ENCODE measurements at places on chromosomes 11 and 22.

GRCh38 chr22:18066181-18066859 is 11.5 kb upstream of the PEX26 start:
- no peak for DNase-seq

DNA sequence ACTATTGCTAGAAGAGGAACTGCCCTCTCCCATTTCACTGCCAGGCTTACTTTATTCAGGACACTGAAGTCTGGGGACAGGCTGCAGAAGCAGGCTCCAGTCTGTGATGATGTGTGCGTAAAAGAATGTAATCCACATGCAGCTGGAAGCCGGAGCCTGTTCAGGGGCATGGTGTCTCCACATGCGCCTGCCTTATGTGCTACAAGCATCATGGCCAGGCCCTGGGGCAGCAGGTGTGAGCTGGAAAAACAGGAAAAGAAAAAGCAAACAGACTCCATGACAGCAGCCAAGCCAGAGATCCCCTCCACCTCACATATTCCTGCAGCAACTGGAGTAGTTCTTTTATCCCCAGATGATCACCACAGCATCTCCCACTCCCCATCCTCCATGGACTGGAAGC is 33.4 kb downstream of the ARFGAP2 start:
- DNase-seq, result no peak

DNA sequence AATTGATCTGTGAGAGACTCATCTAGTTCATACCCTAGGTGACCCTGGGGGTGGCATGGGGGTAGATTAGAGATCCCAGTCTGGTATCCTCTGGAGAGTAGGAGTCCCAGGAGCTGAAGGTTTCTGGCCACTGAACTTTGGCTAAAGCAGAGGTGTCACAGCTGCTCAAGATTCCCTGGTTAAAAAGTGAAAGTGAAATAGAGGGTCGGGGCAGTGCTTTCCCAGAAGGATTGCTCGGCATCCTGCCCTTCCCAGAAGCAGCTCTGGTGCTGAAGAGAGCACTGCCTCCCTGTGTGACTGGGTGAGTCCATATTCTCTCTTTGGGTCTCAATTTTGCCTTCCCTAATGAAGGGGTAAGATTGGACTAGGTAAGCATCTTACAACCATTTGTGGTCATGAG is 653 bp downstream of the IL18BP start:
- no peak for DNase-seq

DNA sequence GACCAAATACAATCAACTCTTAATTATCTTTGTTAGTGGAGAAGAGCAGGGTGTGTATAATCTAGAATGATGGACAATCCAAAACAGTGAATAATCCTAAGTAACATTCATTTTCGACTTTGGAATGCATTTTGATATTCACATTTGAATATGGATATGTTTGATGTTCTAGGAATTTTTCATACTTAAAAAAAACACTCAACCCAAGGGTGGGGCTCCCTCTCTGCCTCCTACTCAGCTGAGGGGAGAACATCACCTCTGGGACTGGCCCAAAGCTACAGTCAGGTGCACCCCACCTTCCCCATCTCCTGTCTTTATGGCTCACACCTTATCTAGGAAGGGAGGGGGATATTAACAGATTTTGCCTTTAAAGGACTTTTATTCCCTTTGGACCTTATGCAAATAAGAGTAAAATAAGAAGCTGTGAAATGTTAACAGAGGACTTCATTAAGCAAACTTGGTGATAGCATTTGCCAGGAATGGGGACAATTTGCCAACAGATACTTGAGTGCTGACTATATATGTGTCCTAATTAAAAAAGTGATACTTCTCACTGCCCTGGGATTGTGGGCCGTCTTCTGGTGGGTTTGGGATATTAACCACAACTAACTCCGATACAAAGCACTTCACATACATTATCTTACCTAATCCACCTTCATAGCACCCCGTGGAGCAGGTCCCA is 187.0 kb downstream of the ST3GAL4 start:
- no peak for DNase-seq

GRCh38 chr11:108804511-108804910 is 139.6 kb downstream of the DDX10 start:
- no peak for DNase-seq

GRCh38 chr11:76270389-76270788 is 64.1 kb upstream of the WNT11 start:
- DNase-seq, result no peak

GRCh38 chr22:49962012-49962750 is 1.6 kb downstream of the PIM3 start:
- peak; percentile 85 for DNase-seq

DNA sequence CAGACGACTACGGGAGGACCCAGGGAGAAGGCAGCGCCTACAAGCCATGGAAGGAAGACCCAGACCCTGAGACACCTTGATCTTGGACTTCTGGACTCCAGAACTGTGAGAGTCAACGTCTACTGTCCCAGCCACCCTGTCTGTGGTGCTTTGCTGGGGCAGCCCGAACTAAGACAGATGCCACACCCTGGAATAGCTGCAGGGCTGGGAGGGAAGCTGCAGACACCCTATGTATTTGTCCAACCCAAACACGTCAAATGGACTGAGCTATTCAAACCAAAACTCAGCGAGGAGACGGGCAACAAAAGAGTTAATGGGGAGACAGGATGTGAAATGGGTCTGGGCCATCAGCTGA is 169.3 kb downstream of the CTTN start:
- DNase-seq, result no peak

GRCh38 chr11:129374081-129374992 is 1.3 kb upstream of the BARX2 start:
- DNase-seq, result no peak

- no peak for DNase-seq
Observed at GRCh38 chr11:119827113-119827512, 98.1 kb upstream of the NECTIN1 start.

DNA sequence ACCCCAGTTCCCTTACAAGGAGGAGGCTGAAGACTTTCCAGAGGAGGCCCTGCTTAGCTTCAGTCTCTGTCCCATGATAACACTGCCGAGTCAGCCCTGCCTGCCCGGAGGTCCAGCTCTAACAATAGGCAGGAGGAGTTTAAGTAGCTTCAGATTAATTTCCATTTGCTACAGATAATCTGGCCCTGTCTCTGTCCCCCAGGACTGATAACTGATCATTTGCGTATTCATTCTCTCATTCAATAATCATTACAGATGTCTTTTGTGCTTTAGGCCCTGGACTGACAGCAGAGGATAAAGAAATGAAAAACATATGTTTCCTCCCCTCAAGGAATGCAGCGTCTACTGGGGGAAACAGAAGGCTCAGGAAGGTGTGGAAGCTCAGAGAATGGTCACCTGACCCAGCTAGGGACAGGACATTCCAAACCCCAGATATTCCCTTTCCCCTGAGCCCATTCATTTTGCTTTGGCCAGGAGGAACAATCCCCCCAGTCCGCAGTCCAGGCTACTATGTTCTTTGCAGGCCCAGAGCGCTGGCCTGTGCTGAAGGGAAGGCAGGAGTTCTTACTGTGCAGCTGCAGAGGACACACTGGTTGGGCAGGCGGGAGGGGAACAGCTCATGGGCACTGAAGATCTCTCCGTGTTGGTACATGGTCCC is 20.8 kb downstream of the CHRDL2 start:
- DNase-seq, result no peak

- no peak for DNase-seq
Observed at GRCh38 chr22:35538801-35539321, 1.8 kb upstream of the RASD2 start.

DNA sequence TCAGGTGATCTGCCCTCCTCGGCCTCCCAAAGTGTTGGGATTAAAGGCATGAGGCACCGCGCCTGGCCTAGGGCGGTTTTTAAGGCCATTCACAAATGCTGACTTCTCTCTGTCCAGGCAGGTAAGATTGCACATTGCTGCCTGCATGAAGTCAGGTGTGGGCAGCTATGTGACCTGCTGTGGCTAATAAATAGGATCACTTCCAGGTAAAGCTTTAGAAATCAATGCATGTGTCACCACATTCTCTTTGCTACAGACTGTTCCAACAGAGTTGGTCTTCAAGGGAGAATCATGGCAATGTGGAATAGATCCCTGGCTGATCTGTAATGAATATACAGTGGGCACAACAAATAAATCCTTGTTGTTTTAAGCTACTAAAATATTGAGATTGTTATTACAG is 260.3 kb upstream of the PITPNB start:
- DNase-seq, result no peak

GRCh38 chr22:17152971-17153370 is 6.1 kb downstream of the HDHD5 start:
- DNase-seq, result no peak

DNA sequence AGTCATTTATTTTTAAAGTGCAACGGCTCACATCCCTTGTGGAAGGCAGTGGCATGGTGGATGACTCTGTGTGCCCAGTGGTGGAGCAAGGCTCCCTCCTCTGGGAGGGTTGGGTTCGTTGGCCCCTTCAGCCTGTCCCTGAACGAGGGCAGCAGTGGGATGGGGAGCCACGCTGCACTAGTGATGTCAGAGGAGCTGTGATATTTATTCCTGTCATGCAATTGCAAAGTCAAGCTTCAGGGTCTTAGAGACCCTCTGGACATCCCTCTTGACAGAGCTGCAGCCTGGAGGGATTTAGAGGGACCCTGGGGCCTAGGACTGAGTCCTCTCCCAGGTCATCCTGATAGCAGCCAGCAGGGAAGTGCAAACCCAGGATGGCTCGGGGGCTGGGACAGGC is 78.2 kb upstream of the NARS2 start:
- no peak for DNase-seq

GRCh38 chr11:99019696-99020095 is 1.1 kb upstream of the CNTN5 start:
- DNase-seq, result no peak

All from CD14-positive monocyte (primary cell).